Activated T-cell treated with anti-CD3 and anti-CD28 coated beads, Interleukin-2, amount 50 U/mL, for 1 hour (primary cell): ENCODE measurements at places on chromosomes 1 and 21.

- DNase-seq, result no peak
Observed at GRCh38 chr1:33586106-33586505, 113.7 kb downstream of the ZSCAN20 start.

GRCh38 chr1:116765962-116766361 lies 11.7 kb downstream of the CD2 start:
- DNase-seq, result no peak

GRCh38 chr1:177741476-177741875 lies 228.4 kb downstream of the SEC16B start:
- no peak for DNase-seq

- no peak for DNase-seq
Observed at GRCh38 chr1:7317888-7318287, 453.2 kb upstream of the VAMP3 start.

GRCh38 chr21:31396399-31396798 lies 52.3 kb upstream of the TIAM1 start:
- no peak for DNase-seq

- DNase-seq, result no peak
Observed at GRCh38 chr1:25458541-25459298, 28.0 kb downstream of the MACO1 start.

GRCh38 chr21:46097336-46098293 lies at the start of gene COL6A2:
Gene COL6A2, plus strand, starts transcription at chr21:46098112.
- peak; percentile 69 for DNase-seq

DNA sequence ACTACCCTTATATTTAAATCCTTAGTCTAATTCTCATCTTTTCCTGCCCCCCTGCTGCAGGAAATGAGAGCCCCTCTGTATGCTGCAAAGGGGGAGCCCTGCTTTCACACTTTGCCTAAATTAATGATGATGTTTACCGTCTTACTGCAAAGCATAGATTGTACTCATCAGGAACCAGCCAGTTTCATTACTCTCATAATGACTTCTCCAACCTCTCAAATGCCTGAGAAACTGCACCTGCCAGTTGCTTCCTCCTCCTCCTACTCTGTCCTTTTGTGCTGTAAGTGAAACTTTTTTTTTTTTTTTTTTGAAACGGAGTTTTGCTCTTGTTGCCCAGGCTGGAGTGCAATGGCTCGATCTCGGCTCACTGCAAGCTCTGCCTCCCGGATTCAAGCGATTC lies 101.7 kb downstream of the ADSS2 start:
- no peak for DNase-seq

- no peak for DNase-seq
Observed at GRCh38 chr1:151405187-151405951, 6.0 kb downstream of the PSMB4 start.

GRCh38 chr1:24893431-24893830 lies 36.6 kb downstream of the RUNX3 start:
- DNase-seq, result no peak

DNA sequence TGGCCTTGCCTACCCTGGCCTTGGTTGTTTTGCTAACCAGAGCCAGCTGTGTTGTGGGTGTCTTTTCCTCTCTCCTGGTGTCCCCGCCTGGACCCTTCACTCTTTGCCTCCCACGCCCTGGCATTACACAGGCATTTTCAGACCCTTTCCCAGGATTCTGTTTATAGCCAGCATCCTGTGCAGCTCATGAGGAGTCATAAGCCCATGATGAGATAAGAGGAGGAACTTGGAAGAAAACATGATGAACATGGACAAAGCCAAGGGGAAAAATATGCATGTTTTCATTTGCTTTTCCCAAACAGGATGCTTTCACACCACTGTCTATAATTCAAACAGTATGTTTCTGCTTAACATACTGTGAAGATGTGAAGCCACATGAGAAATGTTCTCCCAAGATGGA lies 18.7 kb upstream of the WARS2 start:
- DNase-seq, result no peak

GRCh38 chr1:244085891-244086290 lies 34.8 kb downstream of the ZBTB18 start:
- no peak for DNase-seq

GRCh38 chr1:232432313-232432712 lies 197.6 kb downstream of the SIPA1L2 start:
- DNase-seq, result no peak

DNA sequence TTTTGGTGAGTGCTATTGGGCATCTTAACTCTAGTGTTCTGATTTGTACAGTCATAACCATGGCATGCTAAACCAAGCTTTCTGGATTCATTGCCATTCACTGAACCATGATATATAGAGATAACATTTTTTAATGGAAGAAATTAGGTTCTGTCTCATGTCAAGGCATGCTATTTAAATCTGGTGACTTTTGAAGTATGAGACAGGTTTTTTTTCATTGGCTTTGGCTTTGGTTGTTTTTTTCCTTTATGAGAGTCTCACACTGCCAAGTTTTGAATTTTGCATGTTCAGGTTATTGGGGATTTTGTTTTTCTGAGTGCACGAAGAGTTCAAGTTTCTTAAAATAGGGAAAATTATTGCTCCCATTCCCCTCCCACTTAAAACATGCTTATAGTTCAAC lies 141.3 kb upstream of the ADAMTS5 start:
- DNase-seq, result no peak

DNA sequence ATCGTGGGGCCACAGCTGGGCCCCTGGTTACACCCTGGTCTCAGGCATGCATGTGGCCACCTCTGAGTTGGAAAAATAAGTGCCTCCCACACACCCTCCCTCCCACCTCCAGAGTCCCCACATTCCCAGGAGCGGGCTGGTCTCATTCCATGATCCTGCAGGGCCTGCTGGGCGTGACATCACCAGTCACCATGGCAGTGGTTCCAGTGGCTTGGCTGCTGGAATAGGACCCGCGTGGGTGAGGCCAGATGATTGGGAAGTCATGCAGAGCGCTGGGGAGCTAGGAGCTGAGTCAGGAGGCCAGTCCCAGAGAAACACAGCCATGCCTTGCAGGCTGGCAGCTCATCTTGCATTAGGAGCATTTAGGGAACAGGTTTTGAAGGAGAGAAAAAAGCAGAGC lies 125.4 kb upstream of the TMEM51 start:
- DNase-seq, result no peak

DNA sequence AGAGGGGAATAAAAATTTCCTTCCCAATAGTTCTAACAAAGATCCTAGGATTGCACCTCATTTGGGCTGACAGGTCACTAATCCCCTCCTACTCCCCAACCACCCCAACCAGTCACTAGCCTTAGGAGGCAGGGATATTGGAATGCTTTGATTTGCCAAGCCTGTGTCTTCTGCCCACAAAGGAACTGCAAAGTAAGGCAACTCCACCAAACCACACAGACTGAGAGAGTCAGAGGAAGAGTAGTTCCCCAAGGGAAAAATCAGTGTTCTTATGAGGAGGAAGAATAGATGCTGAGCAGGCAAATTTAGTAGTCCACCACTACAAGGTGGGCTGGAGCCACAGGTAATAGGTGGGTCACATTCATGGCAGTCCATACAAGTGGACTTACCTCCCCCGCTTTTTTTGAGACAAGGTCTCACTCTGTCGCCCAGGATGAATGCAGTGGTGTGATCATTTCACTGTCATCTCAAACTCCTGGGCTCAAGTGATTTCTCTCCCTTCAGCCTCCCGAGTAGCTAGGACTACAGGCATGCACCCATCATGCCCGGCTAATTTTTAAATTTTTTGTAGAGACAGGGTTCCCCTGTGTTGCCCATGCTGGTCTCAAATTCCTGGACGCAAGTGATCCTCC lies 3.7 kb upstream of the TMEM39B start:
- DNase-seq, result no peak

DNA sequence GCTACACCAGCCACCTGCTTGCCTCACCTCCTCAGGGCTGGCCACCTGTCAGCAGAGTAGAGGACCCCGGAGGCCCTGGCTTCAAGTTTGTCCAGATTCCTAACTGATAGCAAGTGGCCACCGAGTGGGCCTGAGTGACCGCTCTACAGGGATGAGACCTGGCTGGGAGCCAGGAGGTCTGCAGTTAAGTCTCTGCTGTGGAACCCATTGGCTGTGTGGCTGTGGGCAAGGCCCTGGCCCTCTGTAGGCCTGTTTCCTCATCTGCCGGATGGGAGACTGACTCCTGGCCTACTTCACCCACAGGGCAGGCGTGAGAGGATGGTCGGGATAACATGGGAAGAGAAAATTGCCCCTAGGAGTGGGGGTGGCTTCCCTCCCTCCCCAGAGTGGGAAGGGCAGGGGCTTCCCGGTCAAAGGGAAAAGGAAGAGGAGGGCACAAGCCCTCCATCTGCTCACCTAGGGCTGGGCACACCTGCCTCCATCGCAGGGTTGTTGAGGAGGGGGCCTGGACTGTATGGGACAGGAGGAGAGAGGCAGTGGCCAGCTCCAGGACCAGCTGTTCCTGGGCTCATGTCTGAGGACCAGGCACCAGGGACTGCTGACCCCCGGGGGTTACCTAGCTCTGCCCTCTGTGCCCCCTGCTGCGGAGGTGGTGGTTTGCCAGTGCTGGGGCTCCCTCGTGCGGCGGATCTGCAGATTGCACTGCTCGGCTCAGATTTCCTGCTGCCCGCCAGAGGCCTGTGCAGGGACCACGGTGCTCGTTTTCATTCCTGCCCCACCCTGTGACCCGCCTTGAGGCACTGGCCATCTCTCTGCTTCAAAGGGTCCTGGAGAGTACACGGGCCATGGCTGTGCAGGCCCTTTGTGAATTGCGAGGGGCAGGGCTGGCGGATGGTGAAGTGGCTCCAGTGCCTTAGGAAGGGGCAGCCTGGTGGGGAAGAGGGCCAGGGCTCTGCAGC lies 9.1 kb upstream of the MTFR1L start:
- peak; percentile 86 for DNase-seq

DNA sequence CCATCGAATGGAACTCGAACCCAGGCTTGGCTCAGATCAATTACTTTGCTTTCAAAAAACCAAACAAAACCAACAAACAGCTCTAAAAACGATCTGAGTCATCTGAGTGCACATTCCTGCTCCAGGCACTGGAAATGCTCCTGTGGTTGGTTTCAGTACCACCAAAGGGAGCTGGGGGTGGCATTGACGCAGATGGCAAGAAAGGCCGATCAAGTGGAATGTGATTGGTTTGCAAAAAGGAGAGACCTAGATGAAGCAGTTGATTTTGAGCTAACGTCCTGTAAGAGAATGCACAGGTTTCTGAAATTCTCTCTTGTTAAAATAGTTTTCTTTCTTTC lies 39.5 kb downstream of the PIK3CD start:
- no peak for DNase-seq

GRCh38 chr1:234683861-234684632 lies 74.1 kb upstream of the IRF2BP2 start:
- no peak for DNase-seq

DNA sequence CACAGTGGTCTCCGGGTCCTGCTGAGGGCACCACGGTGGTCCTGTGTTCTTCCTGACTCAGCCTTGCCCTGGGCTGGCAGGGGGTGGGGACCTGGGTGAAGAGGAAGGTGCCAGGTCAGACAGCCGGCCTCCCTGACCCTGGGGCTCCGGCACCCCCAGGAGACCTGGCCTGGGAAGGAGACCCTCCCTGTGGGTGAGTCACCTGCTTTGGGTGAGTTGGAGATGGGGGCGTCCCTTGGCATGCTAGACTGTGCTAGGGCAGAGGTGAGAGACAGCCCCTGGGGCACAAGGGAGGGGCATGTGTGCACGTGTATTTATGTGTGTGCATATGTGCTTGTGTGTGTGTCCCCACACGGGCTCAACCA lies 23.4 kb downstream of the SPSB1 start:
- no peak for DNase-seq

DNA sequence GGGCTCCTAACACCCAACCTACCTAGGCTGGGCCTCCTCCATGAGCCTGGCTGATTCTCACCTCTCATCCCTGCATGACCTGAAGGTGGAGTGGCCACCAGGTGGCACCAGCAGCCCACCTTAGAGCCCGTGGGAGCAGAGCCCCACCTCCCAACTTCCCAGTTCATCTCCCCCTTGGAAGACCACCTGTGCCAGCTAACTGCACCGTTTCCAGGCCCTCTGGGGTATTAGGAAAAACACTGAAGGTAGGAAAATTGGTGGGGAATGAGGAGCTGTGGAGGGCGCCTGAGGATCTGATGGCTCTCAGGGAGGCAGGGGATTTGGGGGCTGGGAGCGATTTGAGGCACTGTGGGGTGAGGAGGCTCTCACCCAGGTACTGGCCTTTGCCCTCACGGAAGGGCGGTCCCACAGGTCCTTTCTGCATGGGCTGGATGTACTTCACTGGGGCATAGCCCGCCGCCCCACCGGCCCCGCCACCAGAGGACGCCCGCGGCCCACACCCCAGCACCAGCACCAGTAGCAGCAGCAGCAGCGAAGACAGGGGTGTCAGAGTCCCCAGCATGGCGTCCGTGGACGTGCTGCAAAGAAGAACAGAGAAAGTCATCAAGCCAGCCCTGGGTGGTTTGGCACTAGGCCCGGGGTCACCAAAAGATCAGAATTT lies 11.1 kb downstream of the ADPRS start:
- DNase-seq, result peak; percentile 83

GRCh38 chr1:165063181-165063965 lies 293.1 kb downstream of the LMX1A start:
- DNase-seq, result no peak

DNA sequence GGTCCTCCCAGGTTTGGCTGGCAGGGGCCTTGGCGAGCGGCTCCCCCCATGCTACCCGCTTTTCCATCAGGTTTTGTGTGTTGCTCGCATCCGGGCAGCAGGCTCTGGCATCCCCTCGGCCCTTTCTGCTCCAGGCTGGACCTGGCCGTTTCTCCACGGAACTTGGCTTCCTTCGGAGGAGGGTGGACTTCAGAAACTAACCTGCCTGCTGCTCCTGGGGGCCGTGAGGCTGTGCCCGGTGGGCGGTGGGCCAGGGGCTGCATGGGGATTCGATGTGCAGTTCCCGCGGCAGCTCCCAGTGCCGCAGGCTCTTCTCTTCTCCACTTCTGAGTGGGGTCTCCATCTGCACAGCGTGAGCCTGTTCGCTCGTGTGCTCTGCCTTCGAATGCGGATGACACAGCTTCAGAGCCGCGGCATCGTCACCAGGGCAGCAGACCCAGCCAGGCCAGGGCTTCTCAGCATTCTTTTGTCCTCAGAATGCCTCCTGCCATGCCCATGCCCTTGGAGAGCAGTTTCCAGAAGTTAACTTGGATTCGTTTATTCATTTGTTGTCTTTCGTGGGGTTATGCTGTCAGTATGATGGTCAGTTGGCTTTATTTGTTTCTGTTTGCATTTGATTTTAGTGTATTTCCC lies 36.4 kb downstream of the PRKCZ start:
- no peak for DNase-seq

DNA sequence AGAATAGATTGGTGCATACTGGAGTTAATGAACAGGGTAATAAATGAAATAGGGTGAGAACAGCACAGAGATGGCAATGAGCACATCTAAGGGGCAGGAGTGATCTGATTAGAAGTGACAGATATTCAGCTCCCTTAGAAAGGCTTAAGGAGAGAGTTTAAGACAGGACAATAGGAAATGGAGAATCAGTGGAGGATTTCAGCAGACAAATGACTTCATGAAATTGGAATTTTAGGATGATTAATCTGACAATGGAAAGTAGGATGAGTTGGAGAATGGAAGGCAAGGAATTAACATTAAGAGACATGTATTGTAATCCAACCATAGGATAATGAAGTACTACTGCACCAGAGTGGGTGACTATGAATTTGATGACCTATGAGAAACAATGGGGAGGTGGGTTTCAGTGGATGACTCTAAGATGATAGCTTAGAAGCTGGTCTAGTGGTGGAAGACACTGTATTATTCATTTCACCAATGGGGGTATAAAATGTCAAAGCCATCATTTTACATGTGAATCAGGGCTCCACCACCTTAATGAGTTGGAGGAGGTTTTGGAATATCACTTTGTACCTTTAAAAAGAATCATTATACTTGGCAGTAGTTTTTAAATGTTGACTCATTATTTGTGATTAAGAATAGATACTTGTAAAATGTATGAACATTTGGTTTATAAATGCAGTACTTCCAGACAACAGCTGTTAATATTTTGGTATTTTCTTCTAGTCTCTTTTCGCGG lies 139.1 kb downstream of the PLA2G4A start:
- DNase-seq, result no peak
